ENCODE measurements at places on chromosomes 12 and 14.

GRCh38 chr14:105075379-105076295, 10.4 kb upstream of the GPR132 start:
- no peak for DNase-seq

- peak; percentile 32 for DNase-seq
These were observed 600 bp downstream of the PNN start for GRCh38 chr14:39175445-39176262.

- peak; percentile 64 for DNase-seq
These were observed 11.9 kb downstream of the PRDM4 start for GRCh38 chr12:107749083-107749482.

DNA sequence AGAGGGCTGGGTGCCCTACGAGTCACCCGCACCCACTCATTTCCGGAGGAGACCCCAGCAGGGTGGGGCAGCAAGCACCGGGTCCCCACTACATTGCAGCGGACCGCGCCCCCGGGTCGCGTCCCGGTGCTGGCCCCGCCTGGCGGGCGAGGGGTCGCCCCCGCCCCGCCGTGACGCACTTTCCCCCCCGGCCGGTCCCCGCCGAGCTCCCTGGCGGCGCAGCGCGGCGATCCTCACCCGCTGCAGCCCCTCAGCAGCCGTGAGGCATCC, 106.1 kb downstream of the PRICKLE1 start:
- DNase-seq = peak; percentile 42

GRCh38 chr14:56057071-56057741, 61.0 kb upstream of the PELI2 start:
- no peak for DNase-seq

DNA sequence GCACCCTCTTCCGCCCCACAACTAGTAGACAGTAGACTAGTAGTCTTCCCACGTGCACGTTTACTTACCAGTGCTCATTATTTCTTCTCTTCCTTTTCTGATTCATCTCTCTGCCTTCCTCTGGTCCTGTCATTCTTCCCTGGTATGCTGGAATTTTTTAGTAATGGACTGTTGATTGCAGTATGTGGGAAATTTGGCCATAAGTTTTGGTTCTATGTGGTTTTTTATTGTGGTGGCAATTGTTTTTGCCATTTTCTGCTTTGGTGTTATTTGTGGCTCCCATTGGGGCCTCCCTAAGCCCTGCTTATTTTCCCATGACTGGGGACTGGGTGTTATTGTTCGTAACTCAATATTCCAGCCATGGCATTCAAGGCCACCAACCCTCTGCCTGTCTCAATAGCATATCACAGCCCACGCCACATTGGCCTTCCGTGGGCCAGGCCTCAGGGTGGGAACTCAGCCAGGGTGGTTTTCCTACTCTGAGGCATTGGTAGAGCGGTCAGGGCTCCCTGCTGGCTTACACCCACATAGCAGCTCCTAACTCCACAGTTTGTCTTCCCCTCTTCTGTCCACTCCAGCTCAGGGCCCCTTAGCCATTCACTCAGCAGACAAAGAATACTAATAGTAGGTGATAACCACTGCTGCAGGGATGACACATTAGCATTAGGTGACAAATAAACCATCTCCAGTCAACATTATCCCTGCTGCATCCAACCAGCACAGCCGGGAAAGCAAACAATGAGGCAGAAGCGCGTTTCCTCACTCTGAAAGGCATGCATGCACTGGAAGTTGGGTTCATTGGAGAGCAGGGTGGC, 321.5 kb downstream of the CACNA1C start:
- no peak for DNase-seq

GRCh38 chr12:22395666-22396065, 61.2 kb upstream of the ST8SIA1 start:
- no peak for DNase-seq

GRCh38 chr12:106974511-106974910, 12.4 kb downstream of the MTERF2 start:
- DNase-seq = no peak

DNA sequence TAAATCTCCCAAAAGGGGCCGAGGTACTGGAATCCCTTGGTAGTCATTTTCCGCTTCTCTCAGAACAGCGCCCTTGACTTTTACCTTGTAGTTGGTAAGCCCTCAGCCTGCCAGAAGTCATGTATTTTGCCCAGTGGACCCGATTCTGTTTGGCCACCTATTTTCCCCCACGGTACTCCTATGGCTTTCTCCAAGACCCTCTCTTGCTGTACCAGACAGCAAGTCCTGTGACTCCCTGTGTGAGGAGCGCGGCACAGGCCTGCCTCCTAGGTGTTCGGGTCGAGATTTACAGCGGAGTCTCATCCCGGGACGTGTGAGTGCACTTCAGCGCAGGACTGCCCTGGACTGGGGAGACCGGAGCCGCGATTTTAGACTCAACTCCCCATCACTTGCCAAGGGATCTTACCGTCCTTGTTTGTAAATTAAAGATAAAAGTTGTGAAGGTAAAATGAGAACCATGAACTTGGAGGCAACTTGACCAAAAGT, 1.1 kb upstream of the MBD6 start:
- no peak for DNase-seq

DNA sequence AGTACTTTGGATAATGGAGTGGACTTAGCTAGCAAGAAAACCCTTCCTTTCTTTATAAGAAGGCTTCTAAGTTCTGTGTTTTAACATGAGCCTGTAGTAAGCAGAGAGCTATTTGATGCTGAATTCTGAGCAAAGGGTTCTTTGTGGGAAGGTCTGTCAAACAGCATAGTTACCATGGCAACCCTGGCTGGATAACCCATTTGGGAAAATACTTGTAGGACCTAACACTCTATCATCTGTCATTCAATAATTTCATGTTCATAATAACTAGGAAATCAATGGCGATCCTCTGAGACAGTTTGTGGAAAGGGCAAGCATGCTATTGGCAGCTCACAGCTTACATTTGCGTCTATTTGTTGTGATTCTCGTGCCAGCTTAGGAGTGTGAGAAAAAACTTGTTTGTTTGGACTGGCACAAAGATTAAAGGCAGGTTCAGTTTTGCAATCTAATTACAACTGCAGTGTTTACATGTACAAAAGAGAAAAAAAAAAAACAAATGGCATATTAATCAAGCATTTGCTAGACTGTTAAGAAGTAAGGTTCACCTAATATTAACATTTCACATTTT, 219.2 kb downstream of the PDZRN4 start:
- DNase-seq = no peak

GRCh38 chr14:34548472-34548981, 9.0 kb upstream of the EAPP start:
- peak; percentile 76 for DNase-seq

DNA sequence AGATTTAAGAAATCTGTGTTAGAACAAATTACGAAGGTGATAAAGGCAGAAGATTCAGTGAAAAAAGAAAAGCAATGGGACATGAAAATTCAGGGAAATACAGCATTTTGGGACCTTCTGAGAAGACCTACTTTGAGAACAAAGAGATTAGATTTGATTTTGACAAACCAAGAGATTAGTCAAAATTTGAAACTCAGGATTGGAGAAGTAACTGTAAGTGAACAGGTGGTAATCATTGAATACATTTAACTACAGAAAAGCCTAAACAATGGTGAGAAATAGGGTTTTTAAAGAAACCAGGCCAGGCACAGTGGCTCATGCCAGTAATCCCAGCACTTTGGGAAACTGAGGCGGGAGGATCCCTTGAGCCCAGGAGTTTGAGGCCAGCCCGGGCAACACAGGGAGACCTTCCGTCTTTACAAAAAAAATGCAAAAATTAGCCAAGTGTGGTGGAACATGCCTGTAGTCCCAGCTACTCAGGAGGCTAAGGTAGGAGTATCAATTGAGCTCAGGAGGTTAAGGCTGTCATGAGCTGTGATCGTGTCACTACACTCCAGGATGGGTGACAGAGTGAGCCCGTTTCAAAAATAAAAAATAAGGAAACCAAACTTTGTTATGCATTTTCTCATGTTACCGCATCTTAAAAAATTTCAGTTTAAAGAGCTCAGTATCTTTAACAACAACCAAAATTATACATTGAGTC, 8.9 kb upstream of the SAV1 start:
- DNase-seq = no peak

GRCh38 chr12:11553871-11554533, 95.5 kb upstream of the ETV6 start:
- peak; percentile 49 for DNase-seq

GRCh38 chr14:104268725-104269436, 130.5 kb downstream of the KIF26A start:
- DNase-seq = no peak

DNA sequence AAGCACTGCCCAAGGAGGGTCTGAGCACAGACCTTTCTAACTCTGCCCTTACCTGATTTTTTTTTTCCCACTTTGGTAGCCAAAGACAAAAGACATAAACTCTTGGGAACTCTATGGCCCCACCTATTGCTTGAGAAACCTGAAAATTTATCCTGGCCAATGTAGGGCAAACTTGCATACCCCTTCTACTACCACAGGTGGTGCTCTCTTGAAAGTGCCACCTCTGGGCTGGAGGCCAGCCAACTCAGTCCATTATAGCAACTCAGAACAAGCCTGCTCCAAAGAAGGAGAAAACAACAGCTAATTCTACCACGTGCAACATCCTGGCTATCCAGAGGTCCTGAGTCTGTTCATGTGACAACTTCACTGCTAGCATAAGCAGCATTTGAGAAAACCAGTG, 55.7 kb upstream of the ABCD2 start:
- DNase-seq = no peak

GRCh38 chr12:124437617-124438436, 129.6 kb downstream of the NCOR2 start:
- DNase-seq = no peak

- DNase-seq = no peak
These were observed 11.9 kb downstream of the JAG2 start for GRCh38 chr14:105156414-105157375.

Data from mammary epithelial cell (primary cell).